ENCODE measurements at places on chromosomes 6 and 20.
A peak's percentile ranks its signal among the peaks of the same experiment; 100 is the strongest.

GRCh38 chr20:31708736-31709534, 13.7 kb downstream of the BCL2L1 start:
- peaks cover 21% of the 10 kb centered on the region for H3K36me3 ChIP-seq
- H3K4me1 ChIP-seq, result peaks cover 19% of the 10 kb centered on the region
- DNase-seq, result no peak
- no peak overlapping the region for H3K27ac ChIP-seq
- no peaks in the 10 kb centered on the region for H3K27me3 ChIP-seq

- no peaks in the 10 kb centered on the region for H3K36me3 ChIP-seq
- peak; percentile 44 for DNase-seq
- H3K4me3 ChIP-seq, result no peak overlapping the region
- no peaks in the 10 kb centered on the region for H3K27me3 ChIP-seq
- no peak overlapping the region for H3K27ac ChIP-seq
Observed at GRCh38 chr20:40962733-40963504, 65.7 kb upstream of the TOP1 start.

GRCh38 chr6:44593539-44593944, 206.0 kb downstream of the CDC5L start:
- H3K4me1 ChIP-seq, result no peaks in the 10 kb centered on the region
- peak; percentile 58 for DNase-seq
- H3K36me3 ChIP-seq, result no peaks in the 10 kb centered on the region
- no peak overlapping the region for H3K4me3 ChIP-seq
- H3K27me3 ChIP-seq, result peaks cover 28% of the 10 kb centered on the region
- no peak overlapping the region for H3K27ac ChIP-seq

DNA sequence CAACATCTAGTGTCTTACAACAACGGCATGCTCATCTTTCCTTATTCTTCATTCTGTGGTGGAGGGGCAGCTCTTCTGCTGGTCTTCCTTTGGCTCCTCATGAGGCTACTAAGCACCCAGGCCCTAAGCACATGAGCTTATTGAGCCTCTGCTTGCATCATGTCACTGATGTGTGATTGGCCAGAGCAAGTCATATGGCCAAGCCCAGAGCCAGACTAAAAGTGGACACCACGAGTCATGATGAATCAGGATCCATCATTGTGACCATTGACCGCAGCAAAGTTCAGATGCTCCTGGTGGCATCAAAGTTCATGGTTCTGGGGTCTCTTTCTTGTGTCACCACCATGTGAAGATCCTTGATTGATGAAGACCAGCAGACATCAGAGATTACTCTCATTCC, 192.0 kb upstream of the FOXA2 start:
- no peak for DNase-seq
- peaks cover 6% of the 10 kb centered on the region for H3K27me3 ChIP-seq
- H3K27ac ChIP-seq, result no peak overlapping the region
- H3K4me3 ChIP-seq, result no peak overlapping the region

- H3K4me3 ChIP-seq, result no peak overlapping the region
- no peaks in the 10 kb centered on the region for H3K4me1 ChIP-seq
- no peaks in the 10 kb centered on the region for H3K36me3 ChIP-seq
- no peak overlapping the region for H3K27ac ChIP-seq
- no peak for DNase-seq
Observed at GRCh38 chr20:14219801-14220461, 117.5 kb downstream of the FLRT3 start.

- no peak overlapping the region for H3K4me3 ChIP-seq
- H3K36me3 ChIP-seq, result peaks cover 42% of the 10 kb centered on the region
- DNase-seq, result peak; percentile 57
- no peaks in the 10 kb centered on the region for H3K27me3 ChIP-seq
- peak overlapping the region; percentile 78 for H3K27ac ChIP-seq
- H3K4me1 ChIP-seq, result peaks cover 18% of the 10 kb centered on the region
Observed at GRCh38 chr20:47230811-47231256, 125.7 kb downstream of the ZMYND8 start.

GRCh38 chr6:158861686-158862381, 42.7 kb upstream of the EZR start:
- H3K4me1 ChIP-seq, result peaks cover 7% of the 10 kb centered on the region
- no peaks in the 10 kb centered on the region for H3K27me3 ChIP-seq
- peak; percentile 45 for DNase-seq
- H3K36me3 ChIP-seq, result no peaks in the 10 kb centered on the region

GRCh38 chr6:20778912-20779311, 244.7 kb downstream of the CDKAL1 start:
- no peak overlapping the region for H3K27ac ChIP-seq
- DNase-seq, result no peak
- H3K4me3 ChIP-seq, result no peak overlapping the region
- no peaks in the 10 kb centered on the region for H3K4me1 ChIP-seq
- H3K27me3 ChIP-seq, result no peaks in the 10 kb centered on the region
- no peaks in the 10 kb centered on the region for H3K36me3 ChIP-seq

Measured in IMR-90 (cell line).